ENCODE measurements at places on chromosomes 6 and 20. TPM values are rescaled to one million over a fixed set of nuclear protein-coding genes. Genes with fewer than 3 reads are reported as not detected.
A peak's percentile ranks its signal among the peaks of the same experiment; 100 is the strongest.

Gene IL17F
- not detected for total RNA-seq

DNA sequence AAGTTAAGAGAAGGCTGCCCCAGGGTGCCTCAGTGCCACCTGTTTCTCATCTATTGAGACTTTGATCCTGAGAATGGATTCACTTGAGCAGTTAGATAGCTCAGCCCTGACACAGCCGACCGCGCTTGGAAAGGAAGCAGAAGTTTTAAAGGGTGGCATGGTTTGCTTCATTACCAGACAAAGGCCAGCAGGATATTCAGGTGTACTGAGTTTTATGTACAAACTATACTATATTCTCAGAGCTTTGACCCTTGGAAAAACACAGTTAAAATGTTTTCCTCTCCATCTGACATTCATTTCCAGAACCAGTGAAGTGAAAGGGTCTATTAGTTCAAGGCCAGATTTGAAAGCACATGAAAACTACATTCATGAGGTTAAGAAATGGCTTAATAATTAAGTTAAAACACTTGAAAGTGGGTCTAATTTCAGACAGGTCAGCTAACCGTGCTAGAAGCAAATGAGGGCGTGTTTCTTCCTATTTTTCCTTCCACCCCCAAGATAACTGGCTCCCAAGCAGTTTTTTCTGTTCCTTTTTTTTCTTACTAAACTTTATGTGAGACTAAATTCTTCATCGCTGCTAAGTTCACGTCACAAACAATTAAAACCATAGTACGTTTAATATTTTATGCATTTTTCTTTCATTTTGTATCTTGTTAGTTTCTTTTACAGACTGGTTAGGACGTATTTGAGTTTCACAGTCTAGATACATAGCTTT lies 385.3 kb upstream of the SOX4 start:
- DNase-seq, result no peak

Gene MTFR2
- 4.5 TPM for total RNA-seq

DNA sequence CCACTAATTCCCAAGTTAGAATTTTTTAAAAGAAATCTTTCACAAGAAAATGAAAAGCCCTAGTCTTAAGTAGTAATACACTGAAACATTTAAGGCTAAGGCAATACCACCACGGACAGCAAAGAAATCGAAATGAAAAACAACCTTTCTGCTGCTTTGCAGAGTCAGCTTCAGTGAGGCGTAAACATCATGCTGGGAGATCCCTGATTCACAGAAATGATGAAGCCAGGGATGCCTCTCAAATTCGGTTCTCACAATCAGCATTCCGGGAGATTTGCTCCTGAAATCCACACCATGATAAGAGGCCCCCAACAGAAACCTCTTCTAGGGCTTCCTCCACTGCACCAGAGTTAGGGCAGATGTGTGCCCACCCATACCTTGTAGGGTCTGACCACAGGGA lies 18.6 kb downstream of the RRBP1 start:
- DNase-seq, result no peak

DNA sequence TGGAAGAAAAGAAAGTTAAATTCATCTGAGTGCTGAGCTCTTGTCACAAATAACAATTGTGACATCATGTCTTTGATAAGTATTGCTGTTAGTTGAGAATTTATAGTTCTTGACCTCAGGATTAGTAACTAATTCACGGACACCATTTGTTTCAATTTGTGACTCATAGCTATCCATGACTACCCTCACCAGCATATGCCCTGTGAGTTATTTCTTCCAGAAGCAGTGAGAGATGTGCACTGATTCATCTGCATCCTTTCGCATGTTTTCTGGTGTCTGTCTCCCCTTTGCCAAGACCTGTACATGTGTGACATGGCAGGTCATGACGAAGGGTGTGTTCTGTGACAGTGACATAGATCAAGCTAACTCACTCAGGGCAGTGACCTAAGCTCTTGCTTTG lies 86.9 kb downstream of the SOBP start:
- DNase-seq, result no peak

DNA sequence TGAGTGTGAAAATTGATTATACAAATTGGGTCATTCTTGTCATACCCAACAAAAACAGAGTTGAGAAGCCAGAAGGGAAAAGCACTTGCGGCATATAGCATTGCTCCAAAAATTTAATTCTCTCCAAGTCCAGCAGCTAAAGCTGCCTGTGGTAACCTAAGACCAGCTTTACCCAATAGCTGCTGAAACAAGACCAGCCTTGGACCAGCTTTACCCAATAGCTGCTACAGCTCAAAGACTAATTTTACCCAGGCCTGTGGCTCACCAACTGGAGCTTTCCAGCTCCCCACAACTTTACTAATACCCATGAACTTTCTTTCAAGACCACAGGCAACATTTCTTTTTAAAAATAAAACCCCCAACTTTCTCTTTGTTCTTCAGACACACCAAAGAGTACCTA lies 32.8 kb upstream of the ZNF133 start:
- no peak for DNase-seq

DNA sequence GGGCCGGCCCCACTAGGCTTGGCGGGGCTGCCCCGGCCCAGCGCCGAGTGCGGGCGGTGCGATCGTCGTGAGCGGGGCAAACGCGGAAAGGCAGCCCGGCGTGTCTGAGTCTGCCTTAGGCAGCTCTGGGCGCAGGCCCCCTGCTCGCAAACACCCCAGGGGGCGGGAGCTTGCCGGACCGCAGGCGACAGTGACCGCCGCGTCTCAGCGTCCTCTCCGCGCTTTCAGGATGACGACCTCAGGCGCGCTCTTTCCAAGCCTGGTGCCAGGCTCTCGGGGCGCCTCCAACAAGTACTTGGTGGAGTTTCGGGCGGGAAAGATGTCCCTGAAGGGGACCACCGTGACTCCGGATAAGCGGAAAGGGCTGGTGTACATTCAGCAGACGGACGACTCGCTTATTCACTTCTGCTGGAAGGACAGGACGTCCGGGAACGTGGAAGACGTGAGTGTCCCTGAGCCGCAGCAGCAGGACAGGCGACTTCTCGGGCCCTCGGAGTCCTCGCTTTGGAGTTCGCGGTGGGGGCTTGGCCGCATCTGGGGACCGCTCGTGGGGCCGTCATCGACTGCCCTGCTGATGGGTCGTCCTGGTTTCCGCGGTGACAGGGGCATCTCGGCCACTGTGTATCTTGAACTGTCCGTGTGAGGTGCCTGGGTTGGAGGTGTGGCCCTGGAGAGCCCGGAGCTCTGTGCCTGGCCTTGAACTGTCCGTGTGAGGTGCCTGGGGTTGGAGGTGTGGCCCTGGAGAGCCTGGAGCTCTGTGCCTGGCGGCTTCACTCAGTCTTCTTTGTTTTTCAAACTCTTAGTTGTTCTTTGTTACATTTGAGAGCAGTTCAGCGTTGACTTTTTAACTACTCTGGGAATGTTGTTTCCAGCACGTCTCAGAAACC lies 786 bp downstream of the ADRM1 start:
- DNase-seq, result no peak

GRCh38 chr20:49925901-49926454 lies 10.2 kb upstream of the RNF114 start:
- DNase-seq, result no peak

GRCh38 chr6:138001750-138002349 lies 105.4 kb downstream of the PERP start:
- no peak for DNase-seq

- peak; percentile 85 for DNase-seq
Measured at GRCh38 chr20:8094850-8095249, 37.2 kb upstream of the PLCB1 start.

- DNase-seq, result no peak
Measured at GRCh38 chr6:80543598-80544222, 437.2 kb downstream of the BCKDHB start.

Gene FERMT1
- 2.2 TPM for total RNA-seq

DNA sequence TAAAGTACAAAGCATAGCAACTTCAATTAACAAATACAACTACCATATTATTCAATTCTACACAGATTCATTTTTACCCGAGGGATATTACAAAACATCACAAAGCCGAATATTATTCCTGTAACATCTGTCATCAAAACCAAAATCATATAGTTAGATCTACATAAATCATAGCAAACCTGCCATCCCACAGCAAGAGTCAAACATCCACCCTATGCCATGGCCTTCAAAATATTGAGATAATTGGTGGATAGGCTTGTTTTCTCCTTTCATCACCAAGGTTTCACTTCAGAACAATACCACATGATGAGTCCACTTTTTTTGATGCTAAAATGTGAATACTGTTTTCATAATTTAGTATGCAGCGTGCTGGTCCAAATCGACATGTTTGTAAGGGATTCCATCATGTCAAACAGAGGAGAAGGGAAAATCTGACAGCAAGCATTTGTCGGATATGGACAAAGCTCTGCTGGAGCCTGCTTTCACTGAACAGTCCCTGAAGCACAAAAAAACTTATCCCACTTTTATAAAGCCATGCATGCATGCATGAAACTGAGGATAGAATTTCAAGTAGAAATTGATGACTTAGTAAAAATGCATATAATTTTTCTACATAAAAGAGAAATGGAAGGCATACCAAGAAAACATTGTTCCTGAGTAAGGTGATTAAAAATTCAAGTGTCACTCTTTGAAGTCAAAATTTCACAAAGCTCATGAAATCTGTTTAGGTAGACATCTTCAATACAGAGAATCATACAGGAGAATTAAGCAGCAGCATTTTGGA lies 494.1 kb downstream of the HACE1 start:
- no peak for DNase-seq

GRCh38 chr6:33439956-33440648 lies 14.3 kb upstream of the ZBTB9 start:
- no peak for DNase-seq

Gene CAP2
- 15.8 TPM for total RNA-seq

GRCh38 chr6:122799916-122800686 lies 11.0 kb downstream of the SMPDL3A start:
- no peak for DNase-seq

GRCh38 chr20:18678549-18679419 lies 90.9 kb downstream of the DTD1 start:
- DNase-seq, result no peak

- DNase-seq, result no peak
Measured at GRCh38 chr20:5967469-5967868, 17.0 kb downstream of the MCM8 start.

GRCh38 chr20:25016471-25016870 lies 23.9 kb upstream of the APMAP start:
- DNase-seq, result no peak

Gene HSPA12B
- 7.9 TPM for total RNA-seq

GRCh38 chr20:15616626-15617025 lies 956.6 kb downstream of the KIF16B start:
- no peak for DNase-seq

- DNase-seq, result no peak
Measured at GRCh38 chr6:63471654-63472053, 100.6 kb upstream of the LOC128125822 start.

Gene COL10A1
- not detected for total RNA-seq

DNA sequence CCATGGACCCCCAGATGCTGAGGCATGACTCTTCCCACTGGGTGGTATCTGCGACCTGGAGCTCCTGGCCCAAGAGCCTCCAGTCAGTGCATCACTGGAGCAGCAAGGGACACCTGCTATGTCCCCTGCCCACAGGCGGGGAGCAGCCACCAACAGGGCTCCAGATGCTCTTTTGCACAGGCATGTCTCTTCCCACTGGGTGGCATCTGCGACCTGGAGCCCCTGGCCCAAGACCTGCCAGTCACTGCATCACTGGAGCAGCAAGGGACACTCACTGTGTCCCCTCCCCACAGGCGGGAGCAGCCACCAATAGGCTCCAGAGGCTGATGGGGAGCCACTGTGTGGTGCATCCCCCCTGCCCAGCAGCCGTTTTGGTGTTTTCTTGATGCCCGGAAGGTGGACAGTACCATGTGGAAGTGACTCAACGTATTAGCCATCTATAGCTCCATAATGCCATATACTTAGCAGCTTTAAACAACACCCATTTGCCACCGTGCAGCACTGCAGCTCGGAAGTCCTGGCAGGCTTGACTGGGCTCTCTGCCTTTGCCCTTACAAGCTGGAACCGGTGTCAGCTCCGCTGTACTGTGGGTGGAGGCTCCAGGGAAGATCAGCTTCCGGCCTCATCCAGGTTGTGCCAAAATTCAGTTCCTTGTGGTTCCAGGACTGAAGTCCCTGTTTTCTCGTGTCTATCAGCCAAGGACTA lies 124.9 kb upstream of the CST7 start:
- no peak for DNase-seq

GRCh38 chr20:12269579-12269978 lies 351.9 kb downstream of the BTBD3 start:
- DNase-seq, result no peak

Gene ADA
- total RNA-seq, result 16.7 TPM

DNA sequence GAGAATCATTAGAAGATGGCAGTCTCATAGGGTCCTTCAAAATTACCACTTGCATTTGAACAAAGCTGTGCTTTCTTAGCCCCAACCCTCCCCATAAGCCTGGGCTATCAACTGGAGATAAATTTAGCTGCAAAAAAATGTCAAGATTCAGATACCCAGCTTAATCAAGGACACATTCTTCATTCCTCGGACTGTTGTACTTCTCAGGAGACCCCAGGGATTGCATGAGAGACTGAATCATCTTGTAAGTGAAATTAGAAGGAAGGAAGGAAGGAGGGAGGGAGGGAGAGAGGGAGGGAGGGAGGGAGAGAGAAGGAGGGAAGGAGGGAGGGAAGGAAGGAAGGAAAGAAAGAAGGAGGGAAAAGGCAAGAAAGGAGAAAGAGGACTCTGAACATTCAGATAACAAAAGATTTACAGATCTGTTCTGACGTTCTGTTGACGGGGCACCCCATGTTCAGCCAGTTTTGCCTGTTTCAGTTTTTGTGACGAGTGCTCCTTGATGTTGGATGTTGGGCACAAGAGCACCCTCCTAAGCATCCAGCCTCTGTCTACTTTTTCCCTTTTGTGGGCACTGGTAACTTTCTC lies 498.7 kb downstream of the PREX1 start:
- DNase-seq, result no peak

DNA sequence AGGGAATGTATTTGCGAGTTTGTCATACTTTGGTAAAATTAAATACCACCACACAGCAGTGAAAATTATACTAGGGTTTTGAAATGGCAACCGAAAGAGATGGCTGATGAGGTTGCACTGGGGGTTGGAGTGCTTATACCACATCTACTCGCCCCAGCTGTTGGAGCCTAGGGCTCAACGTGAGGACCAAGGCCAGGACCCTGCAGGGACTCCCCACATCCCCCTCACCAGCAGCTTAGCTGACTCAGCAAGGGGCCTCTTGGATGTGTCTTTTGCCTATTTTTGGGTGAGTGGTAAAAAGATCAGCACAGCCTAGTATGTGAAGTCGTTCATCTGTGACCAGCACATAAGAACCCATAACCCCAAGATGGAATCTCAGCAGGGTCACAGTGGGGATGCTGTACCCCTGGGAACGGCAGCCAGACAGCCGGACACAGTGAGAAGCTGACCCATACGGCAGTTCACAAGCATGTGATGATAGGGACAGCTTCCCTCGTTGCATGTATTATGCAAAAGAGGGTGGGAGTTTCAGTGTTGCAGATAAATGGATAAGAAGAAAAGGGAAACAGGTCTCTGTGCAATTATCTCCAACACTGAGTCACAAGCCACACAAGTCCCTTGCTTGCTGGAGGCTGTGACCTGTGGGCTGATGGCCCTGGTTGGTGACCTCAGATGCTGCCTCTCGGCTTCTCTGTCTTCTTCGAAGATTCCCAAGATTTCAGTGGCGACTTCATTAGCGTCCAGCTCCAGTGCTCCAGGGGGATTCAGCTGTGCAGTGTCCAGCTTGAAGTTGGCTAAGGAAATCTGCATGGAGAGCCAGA lies 20.9 kb upstream of the SPO11 start:
- DNase-seq, result no peak

Gene LY6G6D
- total RNA-seq, result not detected
